ENCODE measurements at places on chromosomes 2 and 18.

- no peak for DNase-seq
Observed at GRCh38 chr2:118812552-118812951, 34.9 kb downstream of the EN1 start.

DNA sequence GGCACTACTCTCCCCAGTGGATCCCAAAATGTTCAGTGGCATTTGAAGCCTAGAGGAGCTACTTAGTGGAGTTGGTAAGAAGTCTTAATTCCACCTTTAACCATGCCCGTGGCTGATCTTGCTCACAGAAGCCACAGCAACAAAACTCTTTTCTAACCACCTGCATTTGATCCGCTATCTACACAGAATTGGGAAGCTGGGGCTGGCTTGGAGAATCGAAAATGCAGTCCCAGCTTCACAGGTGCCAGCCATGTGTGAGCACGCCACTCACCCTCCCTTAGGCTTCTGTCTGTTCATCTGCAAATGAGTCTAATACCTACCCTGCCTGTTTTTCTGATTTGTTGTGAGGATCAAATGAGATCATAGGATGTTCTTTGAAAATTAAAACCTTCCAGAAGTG lies 182.6 kb downstream of the BCL11A start:
- no peak for DNase-seq

- no peak for DNase-seq
Observed at GRCh38 chr2:240906141-240906910, at the start of gene CROCC2. CROCC2 (plus strand) TSS chr2:240906336; CDS start chr2:240906514, 178 bp downstream.

GRCh38 chr2:172834881-172835280 lies 99.2 kb downstream of the RAPGEF4 start:
- no peak for DNase-seq

- DNase-seq = no peak
Observed at GRCh38 chr2:174663550-174663949, 65.9 kb upstream of the WIPF1 start.

DNA sequence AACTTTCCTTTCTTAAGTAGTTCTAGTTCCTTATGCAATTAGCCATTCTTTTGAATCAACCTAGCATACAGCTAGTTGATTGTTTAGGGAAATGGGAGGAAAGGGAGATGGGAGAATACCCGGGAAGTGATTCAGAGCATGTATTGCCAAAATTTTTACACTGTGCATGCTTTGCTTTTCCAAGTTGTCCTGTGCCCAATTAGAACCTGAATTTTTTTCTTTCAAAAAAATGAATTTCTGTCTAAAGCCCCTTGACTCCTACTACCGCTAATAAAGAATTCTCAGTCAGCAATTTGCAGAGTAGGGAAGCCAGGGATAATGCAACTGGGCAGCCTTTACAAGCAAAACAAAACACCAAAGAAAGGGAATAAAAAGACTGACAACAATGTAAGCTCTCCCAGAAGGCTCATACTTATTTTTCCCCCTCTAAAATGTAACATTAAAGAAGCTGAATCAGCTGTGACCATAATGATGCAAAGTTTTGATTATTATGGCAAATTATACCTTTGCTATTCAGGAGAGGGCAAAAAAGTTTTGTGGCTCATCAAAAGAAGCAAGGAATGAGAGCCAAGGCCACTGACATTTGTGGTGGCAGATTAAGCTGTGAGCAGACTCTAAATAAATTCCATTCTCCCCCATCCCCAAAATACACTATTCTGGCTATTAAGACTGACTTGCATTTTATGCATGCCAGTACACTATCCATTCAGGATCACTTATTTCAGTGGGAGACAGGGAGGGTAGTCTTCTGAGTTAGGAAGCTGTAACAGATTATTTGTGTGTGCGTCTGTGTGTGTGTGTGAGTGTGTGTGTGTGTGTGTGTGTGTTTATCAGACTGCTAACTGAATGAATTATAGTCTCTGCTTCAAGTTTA lies 174.3 kb downstream of the ERBB4 start:
- no peak for DNase-seq

GRCh38 chr2:137921105-137921880 lies 43.0 kb upstream of the HNMT start:
- no peak for DNase-seq

- no peak for DNase-seq
Observed at GRCh38 chr2:231696004-231696367, 12.3 kb upstream of the PTMA start.

DNA sequence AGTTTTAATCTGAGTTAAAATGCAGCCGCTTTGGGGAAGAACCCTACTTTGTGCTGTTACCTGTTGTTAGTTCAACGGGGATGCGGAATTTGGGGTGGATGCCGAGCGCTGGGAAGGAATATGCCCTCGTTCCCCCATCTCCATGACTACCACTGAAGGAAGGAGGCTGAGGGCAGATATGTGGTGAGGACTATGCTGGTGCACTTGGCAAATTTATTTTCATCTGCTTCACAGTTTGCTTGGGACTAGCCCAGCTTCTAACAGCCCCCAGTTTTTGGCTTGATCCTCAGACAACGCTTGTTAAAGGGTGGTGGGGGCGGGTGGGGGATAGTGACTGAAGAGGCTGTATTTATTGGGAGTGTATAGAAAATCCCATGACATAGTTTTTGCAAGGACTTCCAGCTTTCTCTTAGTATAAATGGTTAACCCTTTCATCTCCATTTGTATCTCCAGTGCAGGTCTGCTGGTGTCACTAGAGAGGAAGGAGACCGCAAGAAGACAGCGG lies 100.8 kb downstream of the COLEC12 start:
- DNase-seq = no peak

DNA sequence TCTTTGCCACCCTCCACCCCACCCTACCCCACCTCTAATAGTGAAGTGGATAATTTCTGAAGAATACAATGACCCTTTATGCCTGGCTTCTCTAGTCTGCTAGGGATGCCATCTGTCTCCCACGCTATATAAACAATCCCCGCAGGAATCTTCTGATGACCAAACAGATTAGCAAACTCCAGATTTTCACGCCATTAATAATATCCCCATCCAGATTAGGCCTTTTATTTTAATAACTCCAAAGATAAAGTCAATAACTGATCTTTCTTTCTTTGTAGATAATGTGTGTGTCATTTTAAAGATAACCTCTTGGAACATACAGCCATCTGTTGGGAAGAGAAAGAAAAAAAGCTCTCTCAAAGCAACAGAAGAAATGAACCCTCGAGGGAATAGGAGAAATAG lies 47.9 kb upstream of the CCDC150 start:
- DNase-seq = no peak

- no peak for DNase-seq
Observed at GRCh38 chr18:57154191-57154830, 7.4 kb downstream of the BOD1L2 start.
